ENCODE measurements at places on chromosomes 11 and 22.
A peak's percentile ranks its signal among the peaks of the same experiment; 100 is the strongest.

GRCh38 chr11:114077482-114078305 lies 18.2 kb downstream of the ZBTB16 start:
- no peak for DNase-seq

- DNase-seq: no peak
These were observed 19.2 kb downstream of the TBX1 start for GRCh38 chr22:19779685-19780268.

GRCh38 chr11:118927554-118928100 lies 1.9 kb upstream of the BCL9L start:
- DNase-seq: no peak

DNA sequence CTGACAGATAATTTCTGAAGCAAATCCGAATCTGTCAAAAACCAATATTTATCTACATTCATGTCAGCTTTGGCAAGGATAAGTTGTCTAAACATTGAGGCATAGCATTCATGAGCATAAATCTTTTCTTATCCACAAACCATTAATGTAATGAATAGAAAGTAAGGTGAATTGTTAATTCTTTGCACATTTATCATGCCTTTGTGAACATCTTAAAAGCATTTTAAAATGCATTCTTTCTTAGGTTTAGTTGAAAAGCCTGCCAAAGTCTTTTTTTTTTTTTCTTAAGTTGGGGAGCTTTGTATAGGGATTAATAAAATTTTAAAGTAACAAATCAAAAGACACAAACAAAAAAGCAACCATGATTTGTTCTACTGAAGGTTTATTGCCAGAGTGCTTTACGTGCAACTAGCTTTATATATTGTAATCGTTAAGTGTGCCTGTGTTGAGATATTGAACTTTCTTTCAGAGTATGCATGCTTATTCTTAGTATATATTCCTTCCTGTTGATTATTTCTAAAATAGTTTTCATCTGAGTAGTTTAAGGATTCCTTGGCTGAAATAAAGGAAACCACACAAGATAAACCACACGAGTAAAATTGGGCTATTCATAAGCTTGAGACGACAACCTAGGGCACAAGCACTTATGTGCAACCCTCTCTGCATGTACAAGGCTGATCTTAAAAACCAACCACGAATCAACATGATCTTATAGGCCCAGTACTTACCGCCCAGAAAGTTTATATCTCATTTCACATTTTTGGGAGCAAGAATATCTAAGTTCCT lies 1110.9 kb upstream of the CNTN5 start:
- no peak for DNase-seq

GRCh38 chr11:93942176-93942575 lies 79.0 kb upstream of the HEPHL1 start:
- no peak for DNase-seq

GRCh38 chr11:15471048-15471894 lies 356.5 kb downstream of the INSC start:
- DNase-seq: no peak

DNA sequence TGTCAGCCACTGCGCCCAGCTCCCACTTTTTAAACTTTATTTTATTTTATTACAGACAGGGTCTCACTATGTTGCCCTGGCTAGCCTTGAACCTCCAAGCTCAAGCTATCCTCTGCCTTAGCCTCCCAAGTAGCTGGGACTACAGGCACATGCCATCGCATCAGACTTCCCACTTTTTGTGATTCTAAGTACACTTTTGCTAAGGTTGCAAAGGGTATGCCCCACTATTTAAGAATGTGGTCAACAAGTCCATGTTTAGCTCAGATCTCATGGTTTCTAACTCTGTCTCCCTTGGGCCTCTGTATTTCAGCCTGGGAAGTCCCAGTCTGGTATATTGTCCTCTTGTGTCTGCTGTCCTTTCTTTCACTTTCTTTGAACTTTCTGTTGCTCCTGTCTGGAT lies 35.3 kb downstream of the EXPH5 start:
- DNase-seq: no peak

DNA sequence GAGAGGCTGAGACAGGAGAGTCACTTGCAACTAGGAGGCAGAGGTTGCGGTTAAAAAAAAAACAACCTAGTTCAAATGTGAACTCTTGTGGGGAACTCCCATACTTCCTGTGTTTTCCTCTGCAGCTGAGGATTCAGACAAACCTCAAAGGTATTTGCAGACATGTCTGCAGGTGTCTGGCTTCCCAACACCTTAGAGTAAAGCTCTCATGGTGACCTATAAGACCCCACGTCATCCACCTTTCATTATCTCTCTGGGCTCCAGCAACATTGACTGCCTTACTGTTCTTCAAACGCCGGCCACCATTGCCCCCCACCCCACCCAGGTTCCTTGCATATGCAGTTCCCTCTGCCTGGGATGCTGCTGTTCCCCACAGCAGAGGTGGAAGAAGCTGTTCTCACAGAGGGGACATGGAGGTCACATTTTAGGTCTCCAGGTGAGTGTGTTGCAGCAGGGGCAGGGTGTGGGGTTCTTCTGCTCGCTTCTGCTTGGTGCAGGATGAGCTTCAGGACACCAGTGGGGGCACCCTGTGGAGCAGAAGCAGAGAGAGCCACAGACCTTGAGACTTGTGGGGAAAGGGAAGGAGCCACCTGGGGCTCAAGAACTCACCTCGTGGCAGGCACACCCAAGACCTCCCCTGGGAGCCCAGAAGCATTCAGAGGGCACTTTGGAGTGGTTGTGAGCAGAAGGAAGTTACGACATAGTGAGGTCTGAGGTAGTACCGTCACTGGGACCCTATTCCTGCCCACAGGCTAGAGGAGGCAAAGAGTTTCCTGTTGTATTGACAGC lies 203.2 kb downstream of the CSNK2A3 start:
- DNase-seq: no peak

DNA sequence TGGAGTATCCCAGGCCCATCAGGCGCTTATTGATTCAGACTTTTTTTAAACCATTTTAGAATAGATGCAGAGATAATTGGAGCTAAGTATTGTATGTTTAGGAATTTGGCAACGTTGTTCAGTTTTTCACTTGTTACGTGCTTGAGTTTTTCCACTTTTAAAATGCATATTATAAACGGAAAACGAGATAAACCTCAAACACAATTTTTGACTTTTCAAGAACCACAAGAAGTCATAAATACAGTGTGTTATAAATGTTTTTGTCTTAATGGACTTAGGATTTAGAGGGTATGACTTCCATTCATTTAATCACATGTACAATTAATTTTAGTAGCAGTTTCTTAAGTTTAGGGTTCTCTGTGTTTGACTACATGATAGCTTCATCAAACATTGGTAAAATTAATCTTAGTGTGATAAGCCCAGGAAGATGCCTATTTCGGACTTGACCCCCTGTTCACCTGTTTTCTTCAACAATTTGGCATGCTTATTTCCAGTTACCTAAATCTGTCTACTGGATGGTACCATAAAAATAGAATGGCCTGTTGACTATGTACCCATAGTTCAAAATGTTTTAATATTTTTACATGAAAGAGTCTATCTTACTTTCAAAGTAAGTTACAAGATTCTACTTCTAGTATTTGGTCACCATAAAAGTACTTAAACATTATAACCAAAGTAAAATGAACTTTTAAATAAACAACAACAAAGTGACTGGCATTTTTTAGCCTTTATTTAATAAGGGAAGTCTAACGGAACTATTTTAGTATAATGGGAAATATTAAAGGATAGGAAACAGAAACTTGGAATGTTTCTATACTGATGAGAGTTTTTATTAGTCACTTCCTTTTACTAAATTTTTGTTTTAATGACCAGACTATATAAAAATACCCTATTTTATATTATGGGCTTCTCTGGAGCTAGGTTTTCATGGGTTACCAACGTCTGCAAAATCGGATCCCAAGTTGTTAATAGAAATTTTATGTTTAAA lies 1.4 kb downstream of the ZC3H12C start:
- no peak for DNase-seq

- DNase-seq: no peak
These were observed 44.8 kb downstream of the SPECC1L start for GRCh38 chr22:24315367-24315966.

- DNase-seq: no peak
These were observed 42.7 kb downstream of the IGLL1 start for GRCh38 chr22:23537416-23537815.

DNA sequence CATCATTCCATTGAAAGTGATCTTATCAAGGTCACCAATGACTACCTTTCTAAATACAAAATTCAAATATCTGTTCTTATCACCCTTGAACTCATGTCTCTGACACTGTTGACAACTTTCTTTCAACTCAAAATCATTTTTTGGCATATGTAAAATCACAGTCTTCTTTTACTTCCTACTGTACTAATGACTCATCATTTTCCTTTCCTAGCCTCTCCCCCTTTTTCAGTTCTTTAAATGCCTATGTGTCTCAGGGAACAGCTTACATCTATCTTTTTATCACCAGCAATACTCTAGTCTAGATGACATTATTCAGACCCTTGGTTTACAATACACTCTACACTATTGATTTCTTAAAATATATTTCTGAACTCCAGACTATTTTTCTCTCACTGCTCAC lies 2220.7 kb upstream of the RAG2 start:
- no peak for DNase-seq

- DNase-seq: no peak
These were observed 615 bp downstream of the ANO5 start for GRCh38 chr11:22193348-22194051.

DNA sequence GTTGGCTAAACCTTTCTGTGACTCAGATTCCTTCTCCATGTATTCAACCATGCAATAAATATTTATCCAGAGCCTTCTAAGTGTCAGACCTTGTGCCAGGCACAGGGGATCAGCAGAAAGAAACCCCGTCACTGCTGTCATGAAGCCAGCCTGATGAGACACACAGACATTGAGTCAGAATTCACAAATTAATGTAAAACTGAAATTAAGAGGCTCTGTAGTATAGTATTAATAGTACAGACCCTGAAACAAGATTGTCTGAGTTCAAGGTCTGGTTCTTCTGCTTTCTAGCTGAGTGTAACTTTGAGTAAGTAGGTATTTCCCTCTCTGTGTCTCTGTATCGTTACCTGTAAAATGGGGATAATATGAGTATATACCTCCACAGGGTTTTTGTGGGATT lies 46.9 kb downstream of the ME3 start:
- no peak for DNase-seq

GRCh38 chr11:13463779-13464290 lies 813 bp upstream of the BTBD10 start:
- no peak for DNase-seq

GRCh38 chr11:103035791-103036434 lies 56.0 kb downstream of the DCUN1D5 start:
- peak; percentile 47 for DNase-seq

- no peak for DNase-seq
These were observed 4.8 kb downstream of the SMTN start for GRCh38 chr22:31085928-31086327.

DNA sequence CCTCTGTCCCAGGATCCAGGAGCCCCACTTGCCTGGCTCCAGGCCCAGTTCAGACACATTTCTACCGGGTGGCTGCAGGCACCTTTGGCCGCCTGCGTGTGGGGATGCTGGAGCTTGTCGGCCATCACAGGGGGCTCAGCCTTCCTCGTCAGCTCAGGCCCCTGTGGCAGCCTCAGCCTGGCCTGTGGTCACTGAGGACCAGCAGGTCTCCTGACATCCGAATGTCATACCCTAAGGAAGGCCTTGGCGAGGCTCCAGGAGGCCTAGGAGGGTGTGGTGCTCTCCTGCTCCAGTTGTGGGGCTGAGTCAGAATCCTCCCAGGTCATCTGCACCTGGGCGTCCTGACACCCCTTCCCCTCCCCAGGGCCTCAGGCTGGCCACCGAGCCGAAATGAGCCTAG lies 14.9 kb upstream of the SOX10 start:
- no peak for DNase-seq

DNA sequence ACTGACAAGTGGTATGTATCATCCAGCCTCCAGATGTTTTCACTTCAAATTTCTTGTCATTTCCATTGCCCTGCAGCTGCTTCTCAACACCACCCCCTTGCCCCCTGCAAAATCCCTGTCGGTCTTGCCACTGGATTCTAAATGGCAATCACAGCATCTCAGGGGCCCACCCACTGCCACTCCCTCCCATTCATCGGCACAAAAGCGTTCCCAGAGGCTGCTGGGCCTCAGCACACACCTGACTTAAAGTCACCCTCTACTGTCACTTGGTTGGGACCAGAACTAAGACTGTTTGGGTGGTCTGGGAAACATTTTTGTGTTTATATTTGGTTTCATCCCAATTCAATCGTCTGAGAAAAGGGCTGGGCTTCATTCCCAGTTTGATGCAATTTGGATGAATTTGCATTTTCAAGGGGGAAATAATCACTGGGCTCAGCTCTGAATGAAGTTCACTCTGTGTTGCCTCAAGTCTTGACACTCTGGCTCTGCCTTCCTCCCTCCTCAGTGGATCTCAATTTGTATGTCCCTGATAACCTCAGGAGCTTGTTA lies 27.1 kb downstream of the SYT13 start:
- DNase-seq: no peak

- no peak for DNase-seq
These were observed 7.4 kb downstream of the PTPRJ start for GRCh38 chr11:47987781-47988180.

GRCh38 chr11:134797411-134798089 lies 385.5 kb upstream of the B3GAT1 start:
- no peak for DNase-seq

- no peak for DNase-seq
These were observed 152.4 kb upstream of the ZC3H12C start for GRCh38 chr11:109940816-109941215.

DNA sequence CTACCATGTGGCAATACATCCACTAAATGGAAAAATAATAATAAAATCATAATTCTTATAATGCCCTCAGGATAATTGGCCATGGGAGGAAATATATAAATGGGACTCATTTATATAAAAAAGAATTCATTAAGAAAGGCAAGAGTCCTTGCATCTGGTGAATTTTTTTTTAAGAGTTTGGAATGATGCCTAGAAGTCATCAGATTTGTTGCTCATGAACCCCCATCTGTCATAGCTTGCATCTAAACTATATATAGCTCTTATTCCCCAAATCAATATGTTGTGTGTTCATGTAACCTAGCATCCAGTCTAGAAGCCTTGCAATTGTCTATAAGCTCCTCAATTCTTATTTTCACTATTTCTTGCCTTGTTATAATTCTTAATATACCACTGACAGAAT lies 75.9 kb downstream of the CADM1 start:
- no peak for DNase-seq

DNA sequence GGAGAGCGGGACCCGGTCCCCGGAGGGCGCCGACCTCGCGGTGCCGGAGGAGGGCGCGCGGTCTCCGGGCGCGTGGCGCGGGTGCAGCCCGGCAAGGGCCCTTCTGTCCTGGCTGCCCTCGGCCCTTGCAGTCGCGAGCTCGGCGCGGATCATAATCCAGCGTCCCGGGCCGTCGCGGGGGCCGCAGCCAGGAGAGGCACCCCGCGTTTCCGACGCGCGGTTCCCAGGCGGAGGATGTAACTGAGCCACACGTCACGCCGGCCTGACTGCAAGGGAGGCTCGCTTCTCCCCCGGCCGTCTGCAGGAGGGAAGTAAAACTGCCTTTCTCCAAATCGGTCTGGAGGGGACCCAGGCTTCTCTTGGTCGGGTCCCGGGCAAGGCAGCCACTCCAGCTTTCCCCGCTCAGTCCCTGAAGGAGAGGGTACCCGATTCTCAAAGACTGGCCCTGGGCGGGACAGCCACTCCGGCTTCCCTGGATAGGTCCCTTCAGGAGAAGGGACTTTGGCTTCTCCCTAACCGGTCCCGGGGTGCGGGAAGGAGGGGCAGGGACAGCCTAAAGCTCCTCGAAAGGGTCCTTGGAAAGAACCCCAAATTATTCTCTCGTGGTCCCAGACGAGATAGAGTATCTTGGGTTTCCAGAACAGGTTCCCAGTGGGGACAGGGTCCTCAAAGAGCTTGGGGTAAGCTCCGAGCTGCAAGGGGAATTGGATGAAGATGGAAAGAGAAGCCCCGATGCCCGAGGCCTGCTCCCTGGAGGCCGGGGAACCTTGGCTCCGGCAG lies 836 bp downstream of the SPON1 start:
- no peak for DNase-seq

- DNase-seq: no peak
These were observed 1306.0 kb downstream of the TBC1D22A start for GRCh38 chr22:48068323-48068885.

Measured in kidney epithelial cell (primary cell).